CD8-positive, alpha-beta memory T cell (primary cell): ENCODE measurements at places on chromosomes 5 and 9.

- DNase-seq: no peak
Measured at GRCh38 chr5:167985373-167985772, 306.1 kb upstream of the WWC1 start.

- DNase-seq: no peak
Measured at GRCh38 chr5:160466889-160467554, 45.4 kb downstream of the PTTG1 start.

DNA sequence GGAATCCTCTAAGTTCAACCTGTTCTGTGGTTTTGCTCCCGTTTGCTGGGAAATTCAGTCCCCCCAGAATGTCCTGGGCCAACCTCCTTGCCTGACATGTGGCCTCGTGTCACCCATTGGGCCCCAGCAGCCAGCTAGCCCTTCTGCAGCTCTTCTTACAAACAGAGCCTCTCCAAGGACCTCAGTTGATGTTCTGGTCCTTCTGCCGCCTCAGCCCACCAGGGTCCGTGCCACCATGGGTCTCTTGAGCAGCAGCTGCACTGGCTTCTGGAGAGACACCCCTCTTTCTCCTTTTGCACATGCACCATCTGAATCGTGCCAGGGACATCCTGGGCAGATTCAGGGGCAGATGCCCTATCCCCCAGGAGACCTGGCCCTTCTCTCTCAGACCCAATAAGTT is 85.0 kb downstream of the LMX1B start:
- DNase-seq: no peak

DNA sequence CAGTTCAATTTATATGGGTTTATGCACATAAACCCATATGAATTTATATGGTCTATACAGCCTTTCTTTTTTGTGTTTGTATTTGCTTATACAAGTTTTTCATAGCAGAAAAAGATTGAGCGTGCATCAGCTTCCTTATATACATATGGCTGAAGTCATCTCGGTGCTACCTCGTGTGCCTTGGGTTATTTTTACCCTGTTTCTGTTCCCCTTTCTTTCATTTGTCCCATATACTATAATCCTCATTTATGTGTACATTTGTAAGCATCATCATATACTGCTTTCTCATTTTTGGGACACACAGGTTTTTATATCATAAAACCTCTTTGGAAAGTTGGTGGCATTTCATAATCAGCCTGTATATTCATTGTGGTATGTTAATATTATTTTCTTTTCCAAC is 107.8 kb upstream of the ADAMTSL1 start:
- DNase-seq: no peak

GRCh38 chr5:8184455-8185063 is 315.6 kb downstream of the MTRR start:
- DNase-seq: no peak

DNA sequence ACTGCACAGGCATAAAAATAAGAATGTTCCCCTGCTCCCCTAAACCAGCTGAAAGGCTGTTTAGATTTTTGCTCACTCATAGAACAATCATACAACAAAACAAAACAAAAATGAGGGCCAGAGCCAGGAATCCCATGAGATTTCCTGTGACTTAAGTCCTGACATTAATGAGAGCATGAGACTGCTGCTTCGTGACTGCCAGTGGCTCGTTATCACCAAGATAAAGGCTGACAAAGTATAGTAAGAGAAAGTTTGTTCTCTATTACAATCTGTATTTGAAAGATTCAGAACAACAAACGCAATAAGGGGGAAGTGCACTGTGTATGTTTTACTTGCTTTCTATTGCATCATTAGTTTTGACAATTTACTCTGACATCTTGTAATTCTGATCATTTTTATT is 837.1 kb upstream of the C9orf72 start:
- DNase-seq: no peak
